PC-9 (cell line): ENCODE measurements at places on chromosomes 12 and 14.

DNA sequence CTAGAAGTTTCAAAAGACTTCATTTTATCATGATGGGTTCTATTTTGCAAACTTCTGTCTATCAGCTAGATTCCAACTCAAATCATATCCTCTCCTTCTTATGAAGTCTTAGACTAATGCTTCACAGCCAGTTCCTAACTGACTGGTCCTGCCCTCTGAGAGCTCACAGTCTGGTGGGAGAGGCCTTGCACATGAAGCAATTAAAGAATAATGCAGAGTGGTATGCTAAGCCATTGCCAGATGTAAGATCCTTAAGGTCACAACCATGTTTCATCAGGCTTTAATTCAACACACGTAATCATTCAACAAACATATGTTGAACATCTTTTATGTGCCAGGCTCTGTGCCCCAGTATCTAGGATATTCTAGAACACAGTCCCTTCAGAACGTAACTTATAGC is 125.8 kb upstream of the TMPO start:
- DNase-seq, result no peak

- DNase-seq, result no peak
These were observed 128.4 kb upstream of the CPNE8 start for GRCh38 chr12:39033782-39034181.

DNA sequence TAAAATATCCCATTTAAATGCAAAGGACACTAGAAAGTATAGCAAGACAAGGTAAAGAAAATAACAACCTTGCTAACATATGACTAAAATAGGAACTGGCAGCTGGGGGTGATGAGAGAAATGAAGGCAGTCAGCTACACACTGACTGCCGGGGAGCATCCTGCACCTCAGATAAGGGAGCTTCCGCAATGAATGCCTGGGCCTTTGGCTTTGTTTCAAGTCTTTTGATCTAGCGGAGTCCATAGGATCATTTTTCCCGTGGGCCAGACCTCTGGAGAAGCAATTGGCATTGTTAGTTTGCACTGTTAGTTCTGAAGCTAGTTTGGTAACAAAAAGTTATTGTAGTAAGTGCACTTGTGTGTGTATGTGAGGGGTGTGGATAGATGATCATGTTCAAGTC is 639.9 kb downstream of the DIO2 start:
- no peak for DNase-seq

GRCh38 chr14:34983786-34984185 is 994 bp downstream of the SRP54 start:
- DNase-seq, result no peak

DNA sequence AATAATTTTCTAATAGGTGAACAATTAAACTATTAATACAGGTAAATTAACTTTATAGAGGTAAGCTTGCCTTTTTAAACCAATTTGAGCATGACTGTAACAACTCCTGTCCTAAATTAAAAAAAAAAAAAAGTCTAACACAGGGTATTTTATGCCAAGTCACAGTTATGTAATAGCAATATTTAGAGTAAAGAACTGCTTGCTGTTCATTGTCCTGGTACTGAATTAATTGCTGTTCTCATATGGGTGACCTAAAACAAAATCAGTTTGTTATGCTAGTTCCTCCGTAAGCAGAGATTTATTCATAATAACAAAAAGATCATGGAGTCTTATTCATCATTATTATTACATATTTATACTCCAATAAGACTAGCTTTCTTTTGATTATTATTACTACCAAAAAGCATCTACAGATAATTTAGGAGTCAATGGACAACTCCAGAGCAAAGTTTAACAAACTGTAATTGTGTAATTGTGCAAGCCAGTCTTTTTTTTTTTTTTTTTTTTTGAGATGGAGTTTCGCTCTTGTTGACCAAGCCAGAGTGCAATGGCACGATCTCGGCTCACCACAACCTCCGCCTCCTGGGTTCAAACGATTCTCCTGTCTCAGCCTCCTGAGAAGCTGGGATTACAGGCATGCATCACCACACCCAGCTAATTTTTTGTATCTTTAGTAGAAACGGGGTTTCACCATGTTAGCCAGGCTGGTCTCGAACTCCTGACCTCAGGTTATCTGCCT is 98.3 kb downstream of the ITPR2 start:
- no peak for DNase-seq

DNA sequence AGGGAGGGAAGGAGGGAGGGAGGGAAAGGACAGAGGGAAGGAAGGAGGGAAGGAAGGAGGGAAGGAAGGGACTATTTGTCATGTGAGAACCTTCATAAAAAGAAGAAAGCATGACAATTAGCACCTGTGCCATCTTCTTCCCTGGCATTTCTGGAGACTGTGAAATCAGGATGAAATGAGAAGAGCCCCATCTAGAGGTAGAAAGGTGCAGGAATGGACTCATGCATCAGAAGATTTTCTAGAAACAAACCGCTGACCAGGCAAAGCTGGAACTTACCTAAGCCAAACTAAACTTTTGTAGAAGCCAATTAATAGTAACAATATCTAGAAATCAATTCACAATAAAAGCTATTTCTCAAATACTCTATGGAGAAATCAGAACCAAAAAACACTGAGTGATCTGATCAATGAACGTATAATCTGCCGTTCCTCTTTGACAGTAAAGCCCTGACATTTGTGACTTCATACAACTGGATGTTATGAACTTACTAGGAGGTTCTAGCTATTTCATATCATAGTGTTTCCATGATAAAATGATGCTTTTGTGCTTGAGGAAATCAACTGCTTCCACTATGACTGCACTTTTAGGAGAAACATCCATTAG is 24.4 kb upstream of the CRACR2A start:
- DNase-seq, result no peak

- peak; percentile 43 for DNase-seq
These were observed 15.1 kb downstream of the APPL2 start for GRCh38 chr12:105220929-105221290.

GRCh38 chr14:64960762-64961276 is 11.3 kb downstream of the RAB15 start:
- DNase-seq, result peak; percentile 92

DNA sequence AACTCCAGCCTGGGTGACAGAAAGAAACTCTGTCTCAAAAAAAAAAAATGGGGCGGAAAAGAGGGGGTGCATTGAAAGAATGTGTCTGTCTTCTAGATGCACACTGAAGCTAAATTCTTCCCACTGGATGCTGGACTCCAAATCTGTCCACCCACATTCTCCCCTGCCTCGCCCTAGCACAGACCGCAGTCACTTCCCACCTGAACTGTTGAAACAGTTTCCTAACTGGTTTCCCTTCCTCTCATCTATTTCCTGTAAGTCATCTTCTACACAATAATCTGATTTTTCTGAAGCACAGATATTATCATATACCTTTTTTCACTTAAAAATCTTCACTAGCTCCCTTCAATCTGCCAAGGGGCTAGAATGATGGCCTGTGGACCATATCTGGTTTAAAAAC is 1.5 kb upstream of the HCAR1 start:
- no peak for DNase-seq

GRCh38 chr14:63287666-63288483 is 30.9 kb downstream of the GPHB5 start:
- DNase-seq, result no peak

DNA sequence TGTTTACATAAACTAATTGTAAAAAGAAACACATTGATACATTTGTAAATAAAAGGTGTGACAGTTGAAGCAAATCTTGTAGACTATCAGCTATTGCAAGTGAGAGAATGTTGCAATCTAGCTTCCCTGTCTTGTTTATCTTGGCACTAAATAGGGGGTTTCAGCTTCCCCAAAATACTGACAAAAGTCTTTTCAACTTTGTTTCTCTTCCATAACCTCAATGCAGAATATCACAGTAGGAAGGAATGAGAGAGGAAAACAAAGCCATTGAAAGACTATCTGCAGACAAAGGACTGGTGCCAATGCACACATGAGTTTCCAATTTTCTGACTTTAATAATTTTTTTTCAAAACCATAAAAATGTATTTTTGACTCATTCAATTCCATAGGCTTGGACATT is 886.2 kb upstream of the MGAT4C start:
- DNase-seq, result no peak

- peak; percentile 35 for DNase-seq
These were observed 8.9 kb downstream of the GPR65 start for GRCh38 chr14:88013750-88014349.

- no peak for DNase-seq
These were observed 43.8 kb downstream of the SLC35F4 start for GRCh38 chr14:57822081-57822480.

DNA sequence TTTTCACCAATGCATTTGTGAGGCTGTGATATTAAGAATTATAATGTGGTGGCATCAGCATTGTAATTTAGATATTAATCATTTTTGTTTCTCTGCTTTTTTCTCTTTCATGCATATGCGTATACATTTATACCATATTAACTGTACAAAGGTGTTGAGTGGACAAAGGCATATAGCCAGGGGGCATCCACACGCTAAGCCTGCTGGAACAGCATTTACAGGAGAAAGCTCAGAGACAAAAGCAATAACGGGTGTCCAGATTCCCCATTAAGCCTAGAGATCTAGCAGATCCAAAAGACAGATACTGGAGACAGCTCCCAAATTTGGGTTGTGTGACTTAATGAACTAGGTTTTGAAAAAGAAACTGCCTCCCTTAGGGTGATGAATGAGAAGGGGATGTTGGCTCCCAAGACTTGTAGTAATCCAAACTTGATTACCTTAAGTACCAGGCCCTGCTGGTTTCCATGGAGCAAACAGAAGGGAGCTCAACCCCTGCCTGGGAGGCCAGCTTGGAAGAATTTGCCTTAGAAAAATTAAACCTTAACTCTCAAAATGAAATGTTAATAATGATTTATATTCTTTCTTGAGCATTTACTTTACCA is 181.9 kb downstream of the SLC6A15 start:
- DNase-seq, result no peak

DNA sequence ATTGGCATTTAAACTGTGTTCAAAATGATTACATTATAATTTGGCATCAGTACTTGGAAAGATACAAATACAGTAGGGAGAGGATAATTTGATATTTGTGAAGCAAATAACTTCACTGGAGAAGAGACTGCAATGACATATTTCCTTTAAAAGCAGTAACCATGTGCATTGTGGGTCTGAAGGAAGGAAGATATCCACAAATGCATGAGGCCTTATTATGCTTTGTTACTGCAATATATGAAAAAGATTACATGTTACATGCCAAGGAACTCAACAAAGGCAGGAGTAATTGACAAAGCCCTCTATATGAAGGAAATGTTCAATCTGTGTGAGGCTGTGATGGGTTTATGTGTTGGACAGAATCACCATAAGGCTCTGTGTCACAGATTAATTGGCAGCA is 391.5 kb downstream of the APAF1 start:
- no peak for DNase-seq

DNA sequence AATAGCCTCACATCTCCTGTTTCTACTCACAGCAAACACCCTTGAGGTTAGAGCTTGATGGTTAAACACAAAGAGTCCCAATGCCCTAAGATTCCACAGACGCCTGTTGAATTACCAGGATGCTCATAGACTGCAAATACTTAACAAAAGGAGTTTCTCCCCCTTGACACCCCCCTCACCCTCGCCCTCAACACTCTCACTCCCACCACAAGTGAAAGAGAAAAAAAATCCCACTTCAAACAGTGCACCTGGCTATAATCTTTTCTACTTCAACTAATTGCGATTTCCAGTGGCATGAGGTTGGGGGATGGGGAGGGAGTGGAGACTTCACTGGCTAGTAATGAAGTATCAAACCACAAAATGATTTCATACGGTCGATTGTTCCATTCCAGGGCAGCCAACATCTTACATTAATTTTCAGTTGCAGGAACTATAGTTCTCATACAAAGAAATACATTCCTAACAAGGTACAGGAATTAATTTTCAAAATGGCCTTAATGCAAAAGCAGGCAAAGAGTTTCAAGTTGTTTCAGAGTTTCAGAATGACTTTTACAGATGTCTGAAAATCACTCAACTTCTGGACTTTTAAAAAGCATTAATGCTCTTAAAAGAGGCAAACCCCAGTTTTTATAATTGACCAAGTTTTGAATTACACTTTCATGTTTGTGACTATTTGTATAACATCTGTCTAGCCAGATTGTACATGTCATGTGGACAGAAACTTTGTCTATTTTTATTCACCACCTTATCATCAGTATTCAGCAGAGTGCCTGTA is 390.7 kb downstream of the C12orf75 start:
- DNase-seq, result no peak

DNA sequence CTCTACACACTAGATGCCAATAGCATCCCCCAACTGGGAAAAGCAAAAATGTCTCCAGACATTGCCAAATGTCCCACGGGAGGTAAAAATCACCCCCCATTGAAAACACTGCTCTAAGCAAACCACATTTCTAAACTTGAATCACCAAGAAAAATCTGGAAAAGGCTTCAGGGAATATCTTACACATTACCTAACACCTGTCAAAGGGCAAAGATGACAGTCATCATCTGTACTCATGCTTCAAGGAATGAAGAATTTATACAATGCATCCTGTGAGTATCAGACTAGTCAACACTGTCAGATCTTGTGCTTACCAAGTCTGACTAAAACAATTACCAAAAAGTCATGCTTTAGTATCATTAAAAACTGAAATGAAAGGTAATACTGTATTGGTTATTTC is 161.6 kb upstream of the SOX5 start:
- DNase-seq, result no peak

GRCh38 chr14:53151523-53152183 is 1.5 kb downstream of the DDHD1 start:
- peak; percentile 53 for DNase-seq

DNA sequence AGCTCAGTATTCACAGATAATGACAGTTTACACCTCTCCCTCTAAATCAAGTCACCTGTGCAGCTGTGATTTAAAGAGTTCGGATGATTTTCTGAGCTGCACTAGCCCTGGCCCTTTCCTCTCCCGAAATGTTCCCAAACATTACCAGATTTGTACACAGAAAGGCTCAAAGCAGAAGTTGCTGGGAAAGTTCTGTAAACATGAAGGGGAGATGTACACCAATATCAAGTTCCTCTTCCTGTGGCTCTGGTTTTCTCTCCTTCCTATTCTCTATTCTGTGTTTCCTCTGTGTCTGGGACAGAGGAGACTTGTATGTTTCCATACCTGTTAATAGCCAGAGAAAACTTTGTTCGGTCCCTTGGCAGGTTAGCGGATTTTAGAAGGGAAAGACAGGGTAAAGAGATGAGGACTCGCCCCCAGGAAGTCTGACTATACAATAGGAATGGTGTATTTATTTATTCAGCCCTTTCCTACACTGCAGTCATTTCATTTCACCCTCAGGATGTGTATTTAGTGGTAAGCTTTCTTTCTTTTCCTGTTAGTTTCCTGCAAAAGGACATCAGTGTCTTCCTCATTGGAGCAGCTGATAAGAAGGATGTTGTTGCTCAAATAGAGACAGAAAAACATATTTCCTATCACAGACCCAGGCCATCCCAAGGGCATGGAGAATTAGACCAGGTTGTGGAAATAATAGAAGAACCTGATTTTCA is 7.6 kb upstream of the NUMB start:
- no peak for DNase-seq

- no peak for DNase-seq
These were observed 12.2 kb downstream of the ZNF384 start for GRCh38 chr12:6676962-6677361.

DNA sequence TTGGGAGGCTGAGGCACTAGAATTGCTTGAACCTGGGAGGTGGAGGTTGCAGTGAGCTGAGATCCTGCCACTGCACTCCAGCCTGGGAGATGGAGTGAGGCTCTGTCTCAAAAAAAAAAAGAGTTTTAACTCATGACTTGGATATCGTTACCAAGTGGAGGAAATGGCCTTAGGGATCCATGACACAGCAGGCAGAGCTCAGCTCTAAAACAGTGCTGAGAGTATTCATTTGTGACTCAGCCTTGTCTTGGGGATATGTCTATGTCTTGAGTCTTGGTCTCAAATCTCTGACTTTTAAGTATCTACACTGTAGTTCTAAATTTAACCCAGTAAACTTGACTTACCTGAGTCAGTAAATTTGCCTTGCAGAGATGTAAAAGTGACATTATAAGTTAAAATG is 8.8 kb upstream of the PEX5 start:
- DNase-seq, result no peak
